ENCODE measurements at places on chromosomes 1 and 21. TPM values are rescaled to one million over a fixed set of nuclear protein-coding genes. Genes with fewer than 3 reads are reported as not detected.

Gene SLC1A7
- total RNA-seq, result not detected

Gene OLIG2
- not detected for total RNA-seq

Gene SARS1
- total RNA-seq, result 155 TPM

Gene HTR6
- total RNA-seq, result not detected

Gene TSSK3
- total RNA-seq, result 1.1 TPM

Gene P3H1
- 39.4 TPM for total RNA-seq

Gene CYP4A22
- total RNA-seq, result not detected

Gene LMX1A
- not detected for total RNA-seq

Gene CRYAA
- not detected for total RNA-seq

Gene S100A7A
- total RNA-seq, result not detected

Gene GUCA2A
- not detected for total RNA-seq

Gene LRRC39
- 0.68 TPM for total RNA-seq

Gene C1orf226
- not detected for total RNA-seq

Gene AKNAD1
- total RNA-seq, result not detected

Gene NTRK1
- 2.4 TPM for total RNA-seq

Gene CELSR2
- total RNA-seq, result 5.0 TPM

Gene ADIPOR1
- total RNA-seq, result 50.6 TPM

Gene PDC
- total RNA-seq, result not detected

Gene NFASC
- total RNA-seq, result not detected

Gene MARCKSL1
- total RNA-seq, result 59.6 TPM

Gene GSTM4
- 14.4 TPM for total RNA-seq

Gene FCRL4
- total RNA-seq, result not detected

Gene BATF3
- total RNA-seq, result 3.7 TPM

Gene INKA2
- 2.6 TPM for total RNA-seq

Gene RAB3B
- 0.07 TPM for total RNA-seq

Gene PALMD
- not detected for total RNA-seq

Gene LGALS8
- total RNA-seq, result 113 TPM

Gene EFCAB14
- 79.2 TPM for total RNA-seq

Gene KRTAP21-2
- not detected for total RNA-seq

Gene ATP6V1G3
- total RNA-seq, result 0.35 TPM

Gene IFT25
- total RNA-seq, result 60.3 TPM

Gene PCNX2
- 29.5 TPM for total RNA-seq

Gene EPRS1
- total RNA-seq, result 109 TPM

Gene DAB1
- 0.94 TPM for total RNA-seq

Gene ELAPOR1
- 2.3 TPM for total RNA-seq

Gene KCNJ9
- not detected for total RNA-seq

Gene S100A4
- total RNA-seq, result 603 TPM

Gene WNT2B
- total RNA-seq, result not detected

Gene TACSTD2
- total RNA-seq, result not detected

Gene SLC45A1
- 0.25 TPM for total RNA-seq

Gene PLA2G2A
- not detected for total RNA-seq

Gene C1QC
- not detected for total RNA-seq

Gene REN
- not detected for total RNA-seq

Data from activated naive CD4-positive, alpha-beta T cell treated with anti-CD3 and anti-CD28 coated beads, Interleukin-2, amount 10 ng/mL, durations not matched to agents 5 hours and 36 hours (primary cell).